ENCODE measurements at places on chromosomes 7 and 10.
A peak's percentile ranks its signal among the peaks of the same experiment; 100 is the strongest.

- no peak for DNase-seq
These were observed 1.4 kb downstream of the WNT16 start for GRCh38 chr7:121330053-121330833.

- peak; percentile 18 for DNase-seq
These were observed at the start of gene SCRN1 for GRCh38 chr7:29989257-29989995. TSS of gene SCRN1 (minus strand) at chr7:29989801. CDS start at chr7:29969067, 20,734 bp downstream.

DNA sequence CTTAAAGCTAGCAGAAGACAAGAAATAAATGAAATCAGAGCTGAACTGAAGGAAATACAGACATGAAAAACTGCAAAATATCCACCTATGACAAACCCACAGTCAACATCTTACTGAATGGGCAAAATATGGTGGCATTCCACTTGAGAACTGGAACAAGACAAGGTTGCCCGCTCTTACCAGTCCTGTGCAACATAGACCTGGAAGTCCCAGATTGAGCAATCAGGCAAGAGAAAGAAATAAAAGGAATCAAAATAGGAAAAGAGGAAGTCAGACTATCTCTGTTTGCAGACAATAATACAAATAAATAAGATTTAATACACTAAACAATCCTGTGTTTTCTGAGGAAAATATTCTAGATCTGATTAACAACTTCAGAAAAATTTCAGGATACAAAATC, 570.5 kb upstream of the SEMA3D start:
- no peak for DNase-seq

- no peak for DNase-seq
These were observed 459.4 kb downstream of the GPAM start for GRCh38 chr10:111724121-111724520.

- DNase-seq: no peak
These were observed 165.1 kb upstream of the WNT16 start for GRCh38 chr7:121163699-121164098.

- no peak for DNase-seq
These were observed 11.7 kb downstream of the VSIR start for GRCh38 chr10:71761541-71762113.

- DNase-seq: no peak
These were observed 7.8 kb downstream of the LIPF start for GRCh38 chr10:88672041-88672440.

GRCh38 chr7:8353991-8354390, 79.4 kb upstream of the NXPH1 start:
- no peak for DNase-seq

DNA sequence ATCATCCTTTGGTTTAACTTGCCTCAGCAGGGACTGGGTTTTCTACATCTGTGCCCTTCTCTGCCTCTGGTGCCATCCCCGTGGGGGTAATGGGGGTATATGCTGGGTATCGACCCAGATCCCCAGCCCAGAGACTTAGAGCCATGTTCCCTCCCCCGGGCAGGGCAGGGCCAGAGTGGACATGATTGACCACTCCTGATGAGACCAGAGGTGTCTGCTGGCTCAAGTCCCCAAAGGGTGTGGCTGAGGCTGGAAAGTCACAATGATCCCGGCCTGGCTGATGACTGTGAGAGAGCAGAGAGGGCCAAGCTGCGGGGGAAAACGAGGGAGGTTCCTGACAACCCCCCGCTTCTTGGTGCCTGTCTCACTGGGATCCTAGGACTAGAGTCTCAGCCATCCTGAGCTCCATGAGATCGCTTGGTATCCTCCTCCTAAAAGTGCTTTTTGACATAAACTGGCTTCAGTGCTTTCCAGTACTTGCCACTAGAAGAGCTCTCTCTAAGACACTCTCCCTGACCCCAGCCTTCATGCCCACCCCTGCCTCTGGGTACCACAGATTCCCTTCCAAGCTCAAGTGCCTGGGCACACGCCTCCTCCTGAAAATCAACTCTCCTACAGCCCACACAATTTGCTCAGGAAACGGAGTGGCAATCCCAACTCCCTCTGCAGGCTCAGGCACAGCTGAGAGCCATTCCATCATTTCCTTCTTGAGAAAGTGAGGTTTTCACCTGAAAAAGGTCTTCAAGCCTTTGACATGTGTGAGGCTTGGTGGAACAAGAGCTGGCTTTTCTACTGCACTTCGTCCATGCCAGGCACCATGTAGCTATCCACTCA, 33.9 kb downstream of the DRGX start:
- DNase-seq: no peak

GRCh38 chr10:92200564-92200963, 90.3 kb downstream of the CPEB3 start:
- no peak for DNase-seq

DNA sequence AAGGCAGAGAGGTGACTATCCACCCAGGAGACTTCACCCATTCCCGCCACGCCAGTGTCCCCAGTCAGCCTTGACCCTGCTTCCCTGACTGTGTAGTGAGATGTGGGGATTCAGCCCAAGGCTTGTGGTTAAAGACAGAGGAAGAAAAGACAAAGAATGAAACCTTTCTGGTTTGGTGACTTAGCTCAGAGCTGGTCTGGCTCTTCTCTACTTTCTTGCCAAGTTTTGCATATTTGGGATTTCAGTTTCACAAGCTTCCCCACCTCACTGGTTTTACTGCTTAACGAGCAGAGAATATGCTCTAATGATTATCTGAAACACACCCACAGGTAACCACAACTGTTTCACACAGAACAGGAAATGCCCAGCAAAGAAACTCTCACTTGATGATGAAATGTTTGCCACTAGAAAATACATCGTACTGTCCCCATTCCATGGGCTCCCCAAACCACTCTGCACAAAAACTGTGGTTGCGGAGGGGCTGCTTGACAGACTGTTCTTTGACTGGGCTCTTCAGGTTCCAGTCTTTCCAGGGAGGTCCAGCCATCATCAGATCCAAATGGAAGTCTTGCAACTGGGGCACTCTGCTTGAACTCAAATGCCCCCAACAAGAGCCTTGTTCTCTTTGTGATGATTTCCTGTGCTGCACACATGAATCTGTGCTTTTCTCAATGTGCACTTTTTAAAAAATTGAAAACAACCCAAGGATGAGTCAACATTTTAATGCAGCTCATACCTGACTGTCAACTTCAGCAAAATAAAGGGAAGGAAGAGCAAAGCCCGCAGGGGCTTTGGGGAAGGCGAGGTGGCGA, 95.5 kb downstream of the CTBP2 start:
- no peak for DNase-seq

GRCh38 chr7:1671594-1672451, 1.7 kb downstream of the ELFN1 start:
- no peak for DNase-seq

- no peak for DNase-seq
These were observed 75.6 kb downstream of the AMZ1 start for GRCh38 chr7:2763597-2763996.

- no peak for DNase-seq
These were observed 79.5 kb downstream of the CUX1 start for GRCh38 chr7:101896941-101897340.

GRCh38 chr7:131673576-131673975, 117.1 kb upstream of the PODXL start:
- DNase-seq: no peak

DNA sequence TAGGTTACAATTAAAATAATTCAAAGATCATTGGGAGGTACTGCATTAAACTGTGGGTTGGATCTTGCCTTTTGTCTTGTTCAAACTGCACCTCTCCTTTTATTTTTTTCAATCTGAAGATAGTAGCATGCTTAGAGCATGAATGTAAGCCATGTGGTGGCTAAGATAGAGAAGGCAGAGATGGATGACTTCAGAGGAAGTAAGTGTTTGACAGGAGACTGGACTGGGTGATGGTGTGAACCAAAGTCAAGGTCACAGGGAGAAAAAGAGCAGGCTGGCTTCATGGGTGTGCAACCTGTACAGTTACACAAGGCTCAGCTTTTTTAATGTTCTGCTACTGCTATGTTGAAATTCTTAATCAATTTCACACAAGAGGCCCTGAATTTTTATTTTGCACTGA, 85.6 kb downstream of the ZEB1 start:
- no peak for DNase-seq

GRCh38 chr10:84375011-84375410, 46.6 kb downstream of the CCSER2 start:
- peak; percentile 5 for DNase-seq

DNA sequence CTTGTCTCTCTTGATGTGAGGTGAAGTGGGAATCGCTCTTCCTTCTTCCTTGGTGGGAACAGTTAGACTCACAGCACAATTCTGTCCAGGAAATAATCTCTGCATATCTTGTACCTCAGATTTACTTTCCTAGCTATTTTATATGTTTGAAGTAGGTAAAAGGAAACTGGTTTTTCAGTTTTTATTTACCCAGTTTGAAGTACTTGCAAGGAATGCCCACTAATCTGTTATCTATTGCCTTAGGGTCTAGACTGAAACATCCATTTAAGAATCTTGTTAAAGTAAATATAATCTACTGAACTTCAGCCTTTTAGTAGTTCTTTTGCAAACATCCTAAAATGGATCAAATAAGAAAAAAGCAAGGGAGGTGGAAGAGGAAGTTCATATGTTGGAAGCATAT, 229.8 kb downstream of the KCND2 start:
- DNase-seq: no peak

- DNase-seq: no peak
These were observed at the start of gene LRRN3 for GRCh38 chr7:111090846-111091245. TSS of gene LRRN3 (plus strand) at chr7:111091127. CDS start at chr7:111122773, 31,646 bp downstream.

DNA sequence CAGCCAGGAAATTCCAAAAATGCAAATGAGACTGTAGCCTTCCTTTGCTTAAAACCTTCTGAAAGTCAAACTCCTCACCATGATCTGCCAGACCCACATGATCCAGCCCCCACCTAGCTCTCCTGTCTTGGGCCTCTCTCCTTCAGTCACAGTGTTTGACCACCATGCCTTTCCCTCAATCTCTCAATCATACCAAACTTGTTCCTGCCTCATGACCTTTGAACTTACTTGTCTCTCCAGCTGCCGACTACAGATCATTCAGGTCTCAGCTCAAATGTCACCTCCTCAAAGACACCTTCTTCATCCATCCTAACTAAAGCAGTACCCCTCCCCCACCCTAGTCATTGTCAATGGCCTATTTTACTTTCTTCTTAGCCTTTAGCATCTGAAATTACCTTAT, 9.3 kb upstream of the ADD3 start:
- DNase-seq: no peak

GRCh38 chr10:60148266-60148840, 241.3 kb downstream of the ANK3 start:
- no peak for DNase-seq

DNA sequence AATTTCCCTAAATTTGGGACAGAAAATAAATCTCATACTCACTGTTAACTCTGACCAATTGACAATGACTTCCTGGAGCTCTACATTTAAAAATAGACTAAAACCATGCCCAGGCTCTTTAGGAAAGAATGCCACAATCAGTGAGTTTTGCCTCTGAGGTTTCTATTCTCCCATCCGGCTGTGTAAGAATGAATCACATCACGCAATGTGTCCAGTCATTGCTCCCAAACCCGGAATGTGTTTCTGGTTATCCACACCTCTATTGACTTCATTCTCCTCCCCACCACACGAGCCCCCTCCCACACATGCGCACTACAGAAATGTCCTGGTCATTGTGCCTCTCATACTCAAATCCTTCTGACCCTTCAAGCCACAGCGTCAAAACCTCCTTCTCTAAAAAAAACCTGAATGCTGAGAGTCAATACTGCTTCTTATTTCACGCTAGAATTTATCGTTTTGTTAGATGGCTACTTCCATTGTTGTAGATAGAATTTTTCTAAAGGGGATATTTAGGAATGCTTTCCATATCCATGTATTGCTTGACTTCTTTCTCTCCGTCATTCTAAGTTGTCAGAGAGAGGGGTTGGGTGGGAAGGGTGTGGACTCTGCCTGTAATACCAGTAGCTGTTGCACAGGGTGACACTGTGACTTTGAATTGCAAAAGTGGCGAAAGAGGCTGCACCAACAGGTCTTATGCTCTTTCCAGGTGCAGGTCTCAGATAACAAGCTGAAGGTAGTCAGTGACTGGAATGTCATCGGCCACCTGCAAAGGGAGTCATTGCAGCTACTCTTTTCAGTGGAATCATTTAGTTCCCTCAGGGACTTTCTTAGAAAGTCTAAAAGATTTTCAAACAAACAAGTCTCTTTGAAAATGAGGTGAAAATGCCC, 356.6 kb downstream of the PAXIP1 start:
- no peak for DNase-seq

DNA sequence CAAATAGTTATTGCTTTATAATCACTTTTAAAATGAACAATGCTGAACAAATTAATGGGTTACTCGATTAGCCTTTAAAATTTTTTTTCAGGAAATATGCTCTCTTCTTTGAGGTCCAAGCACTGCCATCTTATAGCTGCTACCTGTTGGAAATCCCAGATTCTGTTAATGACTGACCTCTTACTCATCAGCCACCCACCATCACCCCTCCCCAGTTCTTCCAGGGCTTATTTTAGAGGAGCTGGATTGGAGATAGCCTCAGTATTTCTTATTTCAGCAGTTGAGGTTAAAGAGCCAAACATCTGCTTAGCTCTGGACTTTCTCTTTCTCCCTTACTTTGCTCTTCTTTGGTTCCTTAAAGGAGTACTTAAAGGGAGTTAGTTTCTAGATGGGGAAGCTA, 420.0 kb downstream of the EXOC4 start:
- DNase-seq: no peak

GRCh38 chr10:35415505-35415904, 79.2 kb downstream of the CCNY start:
- no peak for DNase-seq

- no peak for DNase-seq
These were observed 138.2 kb downstream of the RPS24 start for GRCh38 chr10:78171633-78172400.

GRCh38 chr7:129094501-129094900, 39.6 kb upstream of the TNPO3 start:
- DNase-seq: no peak

DNA sequence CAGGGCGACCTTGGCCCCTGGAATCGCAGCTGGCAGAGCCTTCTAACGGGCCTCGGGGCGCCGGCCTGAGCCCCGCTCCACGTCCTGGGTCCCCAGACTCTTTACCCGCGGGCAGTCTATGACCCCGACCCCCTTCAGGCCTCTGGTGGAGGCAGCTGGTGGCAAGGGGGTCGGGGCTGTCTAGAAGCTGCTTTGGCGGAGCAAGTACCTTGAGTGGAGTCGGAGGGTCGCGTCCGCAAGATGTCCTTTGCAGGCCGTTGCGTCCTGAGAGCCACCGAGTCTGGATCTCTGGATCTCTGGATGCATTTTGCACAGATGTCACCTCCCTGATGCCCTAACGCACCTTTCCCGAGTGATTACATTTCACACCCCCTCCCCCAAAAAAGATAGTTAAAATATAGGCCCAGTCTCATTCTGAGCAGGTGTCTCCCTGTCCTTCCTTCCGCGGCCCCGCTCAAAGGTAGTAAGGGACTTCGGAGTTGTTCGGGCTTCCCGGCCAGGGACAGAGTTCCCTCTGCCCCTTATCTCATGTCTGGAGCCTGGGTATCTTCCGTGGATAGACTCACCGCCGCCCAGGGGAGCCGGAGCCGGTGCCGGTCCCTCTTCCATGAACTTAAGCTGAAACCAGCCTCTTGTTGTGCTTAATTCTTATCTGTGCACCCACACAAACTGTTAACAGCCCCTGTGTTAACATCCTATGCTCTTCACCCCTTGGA, 457 bp downstream of the ACADSB start:
- DNase-seq: peak; percentile 3
